Activated CD4-positive, CD25-positive, alpha-beta regulatory T cell (primary cell): ENCODE measurements at places on chromosomes 16 and 17.
A peak's percentile ranks its signal among the peaks of the same experiment; 100 is the strongest.

GRCh38 chr16:87017371-87018012, 299.7 kb downstream of the C16orf95 start:
- no peak for DNase-seq

DNA sequence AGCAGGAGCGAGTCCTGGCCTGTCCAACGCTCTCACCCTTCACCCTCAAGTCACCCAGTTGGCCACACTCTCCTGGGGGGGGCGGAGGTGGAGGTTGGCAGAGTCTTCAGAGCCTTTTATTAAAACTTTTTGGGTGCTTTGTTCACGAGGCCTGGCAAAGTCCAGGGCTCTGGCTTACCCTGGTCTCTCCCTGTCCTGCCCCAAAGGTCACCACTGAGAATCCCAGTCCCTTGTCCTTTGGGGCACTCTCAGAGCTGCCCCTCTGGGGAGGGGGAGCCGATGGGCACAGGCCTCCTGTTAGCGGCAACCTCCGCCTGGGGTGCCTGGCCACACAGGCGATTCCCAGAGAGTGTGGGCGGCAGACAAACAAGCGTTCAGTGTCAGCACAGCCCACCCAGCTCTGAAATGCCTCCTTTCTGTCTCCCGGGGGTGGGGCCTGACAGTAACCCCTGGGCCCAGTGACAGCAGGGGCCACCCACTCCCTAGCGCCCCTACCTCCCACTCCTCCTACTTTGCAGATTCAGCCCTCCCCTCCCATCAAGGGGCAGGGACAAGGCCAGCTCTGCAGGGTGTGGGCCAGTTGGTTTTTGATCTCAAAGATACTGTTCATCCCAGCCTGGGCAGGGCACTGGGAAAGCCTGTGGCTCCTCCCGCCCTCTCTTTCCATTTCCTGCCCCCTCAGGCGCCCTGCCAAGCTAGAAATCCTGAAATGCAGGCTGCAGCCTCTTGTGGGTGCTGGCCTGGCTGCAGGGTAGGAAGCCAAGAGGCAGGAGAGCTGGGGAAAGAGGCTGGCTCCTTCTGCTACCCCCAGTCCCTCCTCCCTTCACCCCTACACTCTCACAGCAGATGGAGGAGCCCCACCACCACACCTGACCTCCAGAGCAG, 36.6 kb upstream of the EMP2 start:
- DNase-seq, result no peak

DNA sequence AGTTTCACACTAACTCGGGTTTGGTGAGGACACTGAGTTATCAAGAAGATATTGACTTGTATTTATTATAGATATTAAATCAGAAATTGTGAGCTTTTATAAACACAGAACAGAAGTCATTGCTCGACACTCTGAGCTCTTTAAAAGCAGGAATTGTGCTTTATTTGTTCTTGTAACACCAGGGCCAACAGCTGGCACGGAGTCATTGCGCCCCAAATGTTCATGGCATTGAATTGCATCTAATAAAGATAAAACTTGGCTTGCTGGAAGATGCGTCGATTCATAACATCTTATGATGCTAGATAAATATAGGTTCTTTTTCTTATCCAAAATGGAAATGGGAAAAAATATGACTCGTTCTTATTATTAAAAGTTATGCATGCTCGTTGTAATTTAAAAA, 11.8 kb upstream of the MLYCD start:
- DNase-seq, result no peak

GRCh38 chr17:18108401-18109312, at the start of gene MYO15A:
Gene MYO15A, plus strand, starts transcription at chr17:18108756. Its CDS starts 10,045 bp downstream, at chr17:18118801.
- DNase-seq, result no peak

GRCh38 chr17:2050300-2051060, 4.4 kb upstream of the HIC1 start:
- peak; percentile 59 for DNase-seq

GRCh38 chr17:679491-679890, 35.1 kb downstream of the VPS53 start:
- DNase-seq, result no peak

- no peak for DNase-seq
Observed at GRCh38 chr17:296379-296778, 56.2 kb downstream of the RPH3AL start.

GRCh38 chr17:28807925-28808634, 34.5 kb downstream of the FAM222B start:
- no peak for DNase-seq

GRCh38 chr16:66099306-66099705, 267.2 kb upstream of the CDH5 start:
- DNase-seq, result no peak

DNA sequence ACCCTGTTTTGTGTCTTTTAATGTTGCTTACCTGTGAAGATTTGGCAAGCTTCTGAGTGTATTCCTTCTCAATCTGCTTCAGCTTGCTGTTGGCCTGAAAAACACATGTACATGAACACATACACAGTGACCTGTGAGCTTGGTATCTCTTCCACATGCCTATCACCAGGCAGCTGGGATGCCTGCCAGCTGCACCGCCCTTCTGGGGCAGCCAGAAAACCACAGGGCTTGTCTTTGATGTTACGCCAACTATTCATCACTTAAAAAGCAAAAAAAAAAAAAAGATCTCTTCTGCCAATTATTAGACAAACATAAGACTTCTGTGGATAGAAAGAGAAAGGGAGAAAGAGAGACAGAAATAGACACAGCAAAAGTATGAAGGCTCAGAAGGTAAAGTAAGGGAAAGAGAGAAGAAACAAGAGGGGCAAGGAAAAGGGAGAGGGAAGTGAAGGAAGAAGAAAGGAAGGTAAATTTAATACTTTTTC, 189.2 kb upstream of the AXIN2 start:
- no peak for DNase-seq
